ENCODE measurements at places on chromosomes 6 and 20. TPM values are rescaled to one million over a fixed set of nuclear protein-coding genes. Genes with fewer than 3 reads are reported as not detected.

The CCN6 gene
- total RNA-seq = not detected

DNA sequence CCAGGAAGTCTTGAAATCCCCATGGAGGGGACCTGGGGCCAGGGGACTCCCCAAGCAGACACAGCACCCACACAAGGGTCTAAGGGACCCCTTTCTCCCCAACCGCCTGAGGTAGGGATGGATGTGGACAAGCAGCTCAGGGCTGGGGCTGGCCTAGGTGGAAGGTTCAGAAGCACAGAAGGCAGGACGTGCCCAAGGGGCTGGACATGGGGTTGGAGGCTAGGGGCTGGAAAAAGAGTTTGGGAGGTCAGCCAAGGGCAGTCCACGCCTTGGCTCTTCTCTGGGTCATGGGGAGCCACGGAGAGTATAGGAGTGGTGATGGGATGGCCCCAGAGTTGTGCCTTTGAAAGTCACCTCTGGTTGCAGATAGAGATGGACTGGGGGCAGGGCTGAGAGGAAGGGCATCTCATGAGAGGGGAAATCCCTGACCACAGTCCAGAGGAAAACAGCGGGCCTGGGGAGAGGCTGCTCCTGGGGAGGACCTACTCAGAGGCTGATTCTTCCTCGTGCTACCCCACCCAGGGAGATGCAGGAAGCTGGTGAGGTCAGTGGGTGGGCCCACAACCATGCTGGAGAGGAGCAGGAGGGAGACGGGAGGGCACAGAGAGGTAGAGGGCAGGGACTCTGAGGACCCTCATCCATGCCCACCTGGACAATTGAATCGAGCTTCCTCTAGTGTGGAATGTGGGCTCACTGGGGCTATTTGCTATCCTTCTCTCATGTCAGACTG lies 2.5 kb upstream of the HSPA12B start:
- no peak for DNase-seq

The MLN gene
- total RNA-seq = not detected

DNA sequence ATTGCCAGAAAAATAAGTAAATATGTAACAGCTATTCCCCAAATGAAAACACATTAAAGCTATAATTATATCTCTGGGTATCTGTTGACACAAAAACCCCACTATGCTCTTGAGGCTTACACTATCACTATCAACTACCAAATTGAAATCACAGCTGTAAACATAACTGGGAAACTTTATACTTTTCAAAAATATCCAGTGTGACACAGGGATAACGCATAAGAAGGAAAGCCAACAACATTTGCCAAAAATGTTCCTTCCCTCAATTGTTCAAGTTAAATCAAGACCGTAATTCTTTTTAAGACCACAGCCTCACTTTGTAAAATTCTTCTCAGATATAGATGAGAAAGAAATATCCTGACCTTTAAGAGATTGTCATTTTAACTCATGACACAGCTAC lies 3.1 kb downstream of the ZHX3 start:
- DNase-seq = peak; percentile 40

- DNase-seq = peak; percentile 17
Measured at GRCh38 chr6:93059911-93060310, 359.4 kb downstream of the EPHA7 start.

The PMEPA1 gene
- 15.4 TPM for total RNA-seq

Measured in SJCRH30 (cell line).